ENCODE measurements at places on chromosomes 4 and X. TPM values are rescaled to one million over a fixed set of nuclear protein-coding genes. Genes with fewer than 3 reads are reported as not detected.

Gene HTN3
- not detected for total RNA-seq

Gene FOXO4
- total RNA-seq, result 6.8 TPM

Gene INTS6L
- total RNA-seq, result 10.4 TPM

Gene ADAMTS3
- 2.0 TPM for total RNA-seq

Gene FHIP1A
- total RNA-seq, result 25.7 TPM

Gene GSX2
- 0.59 TPM for total RNA-seq

Gene KLHL4
- total RNA-seq, result 0.22 TPM

Gene NAP1L3
- total RNA-seq, result 88.5 TPM

Gene NAP1L5
- total RNA-seq, result 6.9 TPM

Gene MAGEB1
- total RNA-seq, result not detected

Gene ZNF81
- 5.4 TPM for total RNA-seq

Gene FAM241A
- total RNA-seq, result 0.03 TPM

Gene SYN1
- not detected for total RNA-seq

Gene FDCSP
- not detected for total RNA-seq

Gene RHOH
- 11.2 TPM for total RNA-seq

Gene HS3ST1
- not detected for total RNA-seq

Gene RTL5
- total RNA-seq, result 1.9 TPM

Gene OSTC
- 213 TPM for total RNA-seq

Gene TMSB15C
- 20.6 TPM for total RNA-seq

Gene AMBN
- total RNA-seq, result 0.15 TPM

Measured in neural progenitor cell (in vitro differentiated cells).